ENCODE measurements at places on chromosomes 3 and 15.

DNA sequence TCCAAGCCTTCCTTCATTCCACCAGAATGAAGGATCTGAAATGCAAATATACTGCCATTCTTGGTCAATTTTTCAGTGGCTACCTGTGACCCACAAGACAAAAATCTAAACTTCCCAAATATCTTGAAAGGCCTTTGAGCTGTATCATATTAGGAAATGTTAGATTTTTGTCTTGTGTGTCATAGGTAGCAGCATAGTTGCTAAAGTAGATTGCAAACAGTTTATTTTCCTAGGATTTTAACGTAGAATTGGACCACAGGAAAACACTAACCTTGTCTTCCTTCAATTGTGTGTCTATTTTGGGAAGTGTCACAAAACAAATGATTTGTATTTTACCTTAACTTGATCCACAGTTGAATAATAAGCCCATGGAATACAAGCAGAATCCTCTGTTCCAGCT, 42.4 kb downstream of the CP start:
- DNase-seq: no peak

GRCh38 chr15:72584006-72584405, 70.5 kb upstream of the GOLGA6B start:
- DNase-seq: no peak

DNA sequence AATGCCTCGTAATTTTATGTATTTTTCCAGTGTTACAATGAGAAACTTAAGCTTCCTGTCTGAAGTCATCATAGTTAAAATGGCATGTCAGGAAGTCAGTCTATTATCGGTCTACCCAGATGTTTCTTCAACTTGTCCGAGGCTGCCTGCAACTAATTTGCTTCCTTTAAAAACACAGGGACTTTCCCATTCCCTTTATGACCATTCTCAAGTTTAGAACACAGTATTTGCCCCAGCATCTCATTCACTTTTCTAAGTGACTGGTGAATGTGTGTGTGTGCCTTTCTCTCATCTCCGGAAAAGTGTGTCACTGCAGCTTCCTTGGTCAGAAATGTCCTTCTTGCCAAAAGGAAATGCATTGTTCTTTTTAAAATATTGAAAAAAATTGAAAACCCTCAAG, 466.6 kb downstream of the RAP2B start:
- DNase-seq: no peak

GRCh38 chr3:45826908-45827307, 15.0 kb downstream of the LZTFL1 start:
- DNase-seq: no peak

GRCh38 chr3:70766301-70766700, 453.9 kb upstream of the MDFIC2 start:
- no peak for DNase-seq

DNA sequence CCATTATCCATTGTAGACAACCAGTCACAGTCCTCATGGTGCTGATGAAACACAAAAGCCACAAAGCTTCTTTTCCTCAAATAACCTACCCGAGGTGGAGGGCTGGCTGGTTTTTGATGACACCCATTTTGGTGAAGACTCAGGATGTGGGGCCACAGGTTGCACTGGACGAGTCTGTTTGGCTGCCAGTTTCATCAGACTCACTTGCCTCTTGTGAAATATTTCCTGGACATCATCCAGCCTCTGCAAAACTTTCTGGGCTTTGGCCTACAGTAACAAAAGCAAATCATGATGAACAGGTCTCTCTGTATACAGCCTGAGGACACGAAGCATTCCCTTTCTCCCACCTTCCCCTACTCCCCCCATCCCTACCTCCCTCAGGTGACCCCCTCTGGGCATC, 42.2 kb downstream of the B3GNT5 start:
- DNase-seq: peak; percentile 93

GRCh38 chr15:66134284-66134683, 119.3 kb downstream of the MEGF11 start:
- DNase-seq: no peak

- DNase-seq: no peak
Observed at GRCh38 chr3:169980055-169980454, 13.4 kb downstream of the SEC62 start.

- DNase-seq: no peak
Observed at GRCh38 chr3:71360180-71360579, 223.3 kb downstream of the FOXP1 start.

- DNase-seq: no peak
Observed at GRCh38 chr15:89150287-89150686, 62.0 kb downstream of the ABHD2 start.

GRCh38 chr15:52284164-52284563, 11.4 kb downstream of the MYO5C start:
- DNase-seq: peak; percentile 15

GRCh38 chr3:197298945-197299854, 788 bp upstream of the DLG1 start:
- DNase-seq: peak; percentile 32

- no peak for DNase-seq
Observed at GRCh38 chr15:53114960-53115359, 324.8 kb upstream of the ONECUT1 start.

GRCh38 chr3:175606650-175607318, 747.6 kb downstream of the NAALADL2 start:
- DNase-seq: no peak

DNA sequence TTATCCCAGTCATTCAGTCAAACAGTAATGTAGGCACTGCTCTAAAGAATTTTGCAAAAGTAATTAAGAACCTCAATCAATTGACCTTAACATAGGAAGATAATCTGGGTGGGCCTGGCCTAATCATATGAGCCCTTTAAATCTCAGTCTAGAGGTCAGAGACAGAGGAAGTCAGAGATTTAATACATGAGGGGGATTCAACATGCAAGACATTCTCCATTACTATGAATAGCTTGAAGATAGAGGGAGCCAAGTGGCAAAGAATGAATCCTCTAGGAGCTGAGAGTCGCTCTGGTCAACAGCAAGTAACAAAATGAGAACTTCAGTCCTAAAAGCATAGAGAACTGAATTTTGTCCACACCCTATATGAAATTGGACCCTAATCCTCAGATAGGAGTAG, 39.0 kb upstream of the MBNL1 start:
- DNase-seq: no peak

DNA sequence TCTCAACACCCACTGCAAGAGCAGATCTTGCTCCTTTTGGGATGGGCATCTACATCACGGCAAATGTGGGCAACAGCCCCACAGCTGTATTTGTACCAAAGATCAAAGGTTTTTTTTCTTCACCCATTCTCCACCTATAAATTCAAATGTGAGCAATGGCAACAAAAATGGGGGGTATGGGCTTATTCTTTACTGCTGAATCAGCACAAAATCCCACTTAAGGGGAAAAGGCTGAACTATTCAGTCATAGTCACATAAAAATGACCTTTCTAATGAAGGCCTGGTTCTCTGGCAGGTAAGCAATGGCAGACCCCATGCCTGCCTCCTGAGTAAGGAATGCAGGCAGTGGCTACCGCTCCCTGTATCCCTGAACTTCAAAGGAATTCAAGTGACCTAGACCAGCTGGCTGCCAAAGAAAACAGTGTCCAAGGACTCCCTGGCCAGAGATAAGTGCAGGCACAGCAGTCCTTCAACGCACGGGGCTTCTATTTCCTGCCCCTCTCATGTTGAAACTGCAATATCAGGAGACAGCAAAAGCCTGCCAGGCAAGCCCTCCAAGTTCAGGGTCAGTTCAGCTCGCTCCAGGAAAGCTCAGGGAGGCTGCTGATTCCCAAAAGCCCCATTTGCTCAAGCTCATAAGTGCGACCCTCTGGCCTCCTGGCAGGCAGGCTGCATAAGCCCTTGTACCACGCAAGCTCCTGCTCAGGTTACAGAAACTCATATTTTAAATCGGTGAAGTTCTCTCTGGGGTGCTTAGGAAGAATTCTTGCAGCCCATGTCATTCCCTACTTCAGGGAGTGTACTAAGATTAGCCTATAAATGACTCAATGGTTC, 134.1 kb downstream of the PDZRN3 start:
- no peak for DNase-seq

DNA sequence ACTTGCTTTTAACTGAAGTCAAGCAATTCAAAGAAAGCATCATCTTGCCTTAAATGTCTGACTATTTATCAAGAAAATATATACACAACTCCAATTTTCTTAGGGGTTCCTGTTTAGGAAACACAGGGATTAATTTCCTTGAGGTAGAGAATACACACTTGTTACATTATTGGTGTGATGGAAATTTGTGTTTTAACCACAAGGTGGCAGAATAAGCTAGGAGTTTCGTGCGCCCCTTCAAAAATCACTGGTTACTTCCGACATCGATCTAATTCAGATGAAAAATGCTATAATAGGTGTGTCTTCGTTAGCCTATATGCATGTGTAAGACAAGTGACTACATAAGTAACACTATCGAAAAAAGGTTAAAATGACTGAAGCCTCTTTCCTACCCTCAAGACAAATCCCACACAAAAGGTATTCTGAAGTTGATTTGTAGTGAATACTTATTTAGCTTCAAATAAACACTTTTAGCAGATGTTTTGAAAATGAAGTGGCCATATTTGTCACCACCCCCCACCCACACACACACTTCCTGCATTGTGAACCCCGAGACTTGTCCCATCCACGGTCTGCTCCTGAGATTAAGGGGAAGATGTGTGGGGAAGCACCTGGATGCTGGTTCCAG, 246.5 kb downstream of the ROBO1 start:
- DNase-seq: peak; percentile 47

GRCh38 chr3:17542591-17542990, 199.8 kb downstream of the TBC1D5 start:
- DNase-seq: no peak

- no peak for DNase-seq
Observed at GRCh38 chr3:119652306-119653033, 7.9 kb downstream of the POPDC2 start.

GRCh38 chr3:46778101-46778500, 60.4 kb upstream of the PRSS50 start:
- DNase-seq: peak; percentile 2

DNA sequence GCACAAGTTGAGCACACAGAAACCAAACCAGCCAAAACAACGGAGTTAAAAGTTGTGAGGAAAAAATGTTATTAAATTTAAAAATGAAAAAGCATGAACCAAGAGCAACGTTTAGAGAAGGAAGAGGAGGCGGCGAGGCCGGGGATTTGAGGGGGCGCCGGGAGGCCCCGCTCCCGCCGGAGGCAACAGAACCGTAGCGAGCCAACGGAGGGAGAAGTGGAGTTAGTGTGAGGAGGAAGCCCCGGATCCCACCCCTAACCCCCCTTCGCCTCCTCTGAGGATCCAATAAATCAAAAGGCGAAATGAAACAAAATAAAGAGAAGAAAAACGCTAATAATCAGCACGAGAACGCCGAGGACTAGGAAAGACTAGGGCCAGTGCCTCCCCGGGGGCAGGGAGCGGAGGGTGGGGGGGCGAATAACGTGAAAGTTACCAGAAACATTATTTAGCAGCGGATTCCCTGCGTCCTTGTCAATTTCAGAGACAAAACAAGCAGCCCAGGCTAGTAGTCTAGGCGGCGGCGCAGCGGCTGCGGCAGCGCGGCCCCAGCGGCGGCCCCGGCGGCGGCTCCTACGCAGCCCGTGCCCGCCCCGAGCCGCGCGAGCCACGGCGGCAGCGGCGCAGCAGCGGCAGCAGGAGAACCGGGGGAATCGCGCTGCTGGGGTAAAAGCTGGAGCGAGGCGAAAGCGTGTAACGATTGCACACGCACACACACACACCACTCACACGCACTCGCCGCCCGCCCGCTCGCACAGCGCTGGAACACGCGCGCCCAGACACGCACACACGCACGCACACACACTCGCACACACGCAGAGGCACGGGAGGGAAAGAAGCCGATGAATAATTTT, 1.7 kb downstream of the MEIS2 start:
- peak; percentile 66 for DNase-seq

DNA sequence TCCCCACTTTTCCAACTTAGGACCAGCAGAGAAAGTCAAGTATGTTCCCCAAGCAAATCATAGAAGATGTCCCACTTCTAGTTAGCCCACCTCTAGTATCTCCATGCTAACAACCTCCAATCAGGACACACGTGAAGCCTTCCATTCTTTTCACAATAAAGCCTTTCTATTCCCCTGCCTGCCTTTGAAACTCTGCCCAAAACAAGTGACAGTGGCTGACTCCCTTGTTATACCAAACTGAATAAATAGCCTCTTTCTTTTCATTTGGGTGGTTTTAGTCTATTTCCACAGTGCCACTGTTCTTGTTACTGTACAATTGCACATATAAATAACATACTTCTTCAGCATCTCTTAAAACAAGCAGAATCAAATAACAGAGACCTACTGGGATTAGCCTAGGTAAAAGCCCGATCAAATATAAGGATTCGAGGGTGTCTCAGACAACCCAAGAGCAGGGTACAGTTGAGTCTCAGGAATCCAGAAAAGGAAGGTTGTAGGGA, 118.0 kb upstream of the NPHP3 start:
- no peak for DNase-seq

DNA sequence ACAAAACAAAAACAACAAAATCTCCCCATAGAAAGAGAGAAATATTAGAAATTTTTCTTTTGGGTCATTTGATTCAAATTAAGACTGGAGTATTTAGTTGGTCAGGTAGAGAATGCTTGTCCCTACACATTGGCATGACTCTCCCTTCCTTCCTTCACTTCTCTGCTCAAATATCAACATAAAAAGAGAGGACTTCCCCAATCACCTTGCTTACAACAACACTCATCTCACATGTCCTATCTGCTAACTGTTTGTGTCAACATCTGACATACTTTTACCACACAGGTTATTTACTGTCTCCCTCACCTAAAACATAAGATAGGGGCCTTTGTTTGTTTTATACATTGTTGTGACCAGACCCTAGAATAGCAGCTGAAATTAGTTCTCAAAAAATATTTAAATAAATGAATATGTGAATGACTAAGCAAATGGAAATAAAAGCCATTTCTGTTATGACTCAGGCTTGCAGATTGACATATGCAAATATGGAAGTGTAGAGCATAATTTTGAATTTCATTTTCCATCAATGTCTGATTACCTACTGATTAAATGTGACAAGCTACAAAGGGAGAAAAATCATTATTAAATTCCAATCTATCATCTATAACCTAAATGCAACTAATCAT, 304.8 kb downstream of the CTNNB1 start:
- DNase-seq: no peak

DNA sequence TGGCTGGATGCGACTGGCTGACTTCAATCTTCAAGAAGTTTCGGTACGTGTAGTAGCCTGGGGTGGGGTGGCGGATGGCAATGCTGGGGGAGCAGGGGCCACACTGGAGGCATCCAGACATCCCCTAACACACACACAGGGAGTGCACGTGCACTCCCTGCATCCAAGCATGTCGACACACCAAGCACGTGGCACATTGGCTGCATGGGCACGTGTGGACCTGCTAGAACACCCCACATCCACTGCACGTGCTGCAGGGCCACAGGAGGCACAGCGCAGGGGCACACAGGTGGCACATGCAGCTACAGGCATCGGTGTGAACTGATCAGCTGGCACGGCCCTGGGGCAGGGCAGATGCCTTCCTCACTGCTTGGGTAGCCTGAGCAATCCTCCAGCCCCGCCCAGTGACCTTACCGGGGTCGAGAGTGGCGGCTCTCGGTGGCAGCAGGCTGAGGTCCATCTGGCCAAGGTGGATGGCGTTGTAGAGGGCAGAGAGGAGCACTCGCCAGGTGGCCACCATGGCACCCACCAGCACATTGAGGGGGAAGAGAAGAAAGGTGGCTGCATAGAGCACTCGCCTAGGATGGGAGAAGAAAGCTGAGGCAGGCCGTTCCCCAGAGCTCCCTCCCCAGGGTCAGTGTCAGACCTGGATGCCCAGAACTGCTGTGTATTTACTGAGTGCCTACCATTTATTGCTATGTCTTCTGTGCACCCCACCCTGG, 7.5 kb downstream of the ISLR start:
- no peak for DNase-seq

All from NB4 (cell line).